ENCODE measurements at places on chromosomes 3 and 15.

- no peak for DNase-seq
These were observed 10.5 kb downstream of the BNIP2 start for GRCh38 chr15:59678620-59679019.

DNA sequence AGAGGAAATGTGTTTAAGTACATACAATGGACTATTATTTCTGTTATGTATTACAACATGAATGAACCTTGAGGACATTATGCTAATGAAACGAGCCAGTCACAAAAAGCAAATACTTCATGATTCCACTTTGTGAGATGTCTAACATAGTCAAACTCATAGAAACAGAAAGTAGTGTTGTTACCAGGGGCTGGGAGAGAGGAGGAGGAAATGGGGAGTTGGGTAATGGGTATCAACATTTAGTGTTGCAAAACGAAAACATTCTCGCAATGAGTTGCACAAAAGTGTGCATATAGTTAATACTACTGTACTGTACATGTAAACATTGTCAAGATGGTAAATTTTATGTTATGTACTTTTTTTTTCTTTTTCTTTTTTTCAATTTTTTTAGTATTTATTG is 194.3 kb downstream of the IL5RA start:
- DNase-seq: no peak

DNA sequence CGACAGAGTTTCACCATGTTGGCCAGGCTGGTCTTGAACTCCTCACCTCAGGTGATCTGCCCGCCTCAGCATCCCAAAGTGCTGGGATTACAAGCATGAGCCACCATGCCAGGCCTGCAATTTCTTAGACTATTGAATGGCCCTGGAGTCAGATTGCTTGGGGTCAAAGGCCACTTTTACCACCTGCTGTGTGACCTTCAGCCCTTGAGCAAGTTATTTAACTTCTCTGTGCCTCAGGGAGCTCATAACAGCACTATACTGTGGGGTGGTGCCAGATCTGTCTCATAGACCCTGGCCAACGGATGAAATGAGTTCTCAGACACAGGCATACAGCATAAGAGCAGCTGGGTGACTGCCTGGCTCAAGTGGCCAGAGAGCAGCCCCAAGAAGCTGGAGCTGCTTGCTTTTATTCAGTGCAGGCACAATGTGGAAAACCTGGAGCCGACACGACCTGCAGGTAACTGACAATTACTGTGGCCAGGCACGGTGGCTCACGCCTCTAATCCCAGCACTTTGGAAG is 44.9 kb upstream of the FURIN start:
- no peak for DNase-seq

DNA sequence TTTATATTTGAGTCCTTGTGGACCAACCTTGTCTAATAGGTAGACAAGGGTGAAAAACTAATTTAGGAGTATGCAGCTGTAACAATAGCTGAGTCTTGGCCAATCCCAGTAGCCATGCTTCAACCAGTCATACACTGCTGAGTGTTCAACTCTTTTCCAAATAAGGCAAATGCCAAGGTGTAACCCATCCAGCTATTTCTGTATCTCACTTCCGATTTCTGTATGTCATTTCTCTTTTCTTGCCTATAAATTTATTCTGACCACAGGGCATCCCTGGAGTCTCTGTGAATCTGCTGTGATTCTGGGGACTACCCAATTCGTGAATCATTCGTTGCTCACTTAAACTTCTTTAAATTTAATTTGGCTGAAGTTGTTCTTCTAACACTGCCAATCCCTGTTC is 93.2 kb downstream of the MAGI1 start:
- no peak for DNase-seq

DNA sequence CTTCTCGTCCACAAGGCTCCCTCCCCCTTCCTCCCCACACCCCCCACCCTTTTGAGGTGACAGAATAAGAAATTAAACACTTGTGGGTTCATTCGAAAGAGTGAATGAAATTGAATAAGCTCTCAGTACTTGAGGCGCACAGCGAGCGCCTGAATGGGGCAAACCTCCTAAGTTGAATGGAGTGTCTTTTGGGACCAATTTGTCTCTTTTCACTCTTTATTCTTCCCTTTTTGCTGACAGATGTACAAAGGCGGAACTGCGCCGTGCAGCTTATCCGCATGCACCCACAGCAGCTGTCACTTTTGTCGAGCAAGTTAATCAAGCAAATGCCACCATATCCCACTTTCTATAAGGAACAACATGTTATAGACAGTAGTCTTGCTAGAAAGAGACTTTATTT is 47.9 kb upstream of the FEZF2 start:
- DNase-seq: no peak

DNA sequence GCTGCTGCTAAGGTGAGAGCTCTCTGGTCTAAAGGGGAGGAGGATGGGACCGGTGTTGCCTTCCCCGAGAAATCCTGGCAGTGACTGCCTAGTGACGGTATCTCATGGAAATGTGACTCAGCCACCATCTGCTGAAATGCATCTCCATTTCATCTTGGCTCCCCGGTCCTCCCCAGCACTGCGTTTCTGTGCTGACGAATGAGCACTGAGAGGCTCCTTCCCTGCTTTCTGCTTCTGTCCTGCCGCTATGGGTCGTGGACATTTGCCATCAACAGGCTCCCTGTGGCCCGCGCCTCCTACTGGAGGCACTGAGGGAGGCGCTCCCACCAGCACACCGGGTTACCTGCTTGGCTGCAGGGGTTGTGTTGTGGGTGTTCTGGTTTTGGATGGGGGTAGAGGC is 13.5 kb upstream of the SEC13 start:
- peak; percentile 39 for DNase-seq

DNA sequence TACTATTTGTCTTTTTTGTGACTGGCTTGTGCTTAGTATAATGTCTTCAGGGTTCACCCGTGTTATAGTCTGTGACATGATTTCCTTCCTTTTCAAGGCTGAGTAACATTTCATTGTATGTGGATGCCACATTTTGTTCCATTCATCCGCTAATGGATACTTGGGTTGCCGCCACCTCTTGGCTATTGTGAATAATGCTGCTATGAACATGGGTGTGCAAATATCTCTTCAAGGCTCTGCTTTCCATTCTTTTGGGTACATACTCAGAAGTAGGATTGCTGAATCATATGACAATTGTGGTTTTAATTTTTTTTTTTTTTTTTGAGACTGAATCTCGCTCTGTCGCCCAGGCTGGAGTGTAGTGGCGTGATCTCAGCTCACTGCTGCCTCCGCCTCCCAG is 15.4 kb downstream of the CRTC3 start:
- no peak for DNase-seq

DNA sequence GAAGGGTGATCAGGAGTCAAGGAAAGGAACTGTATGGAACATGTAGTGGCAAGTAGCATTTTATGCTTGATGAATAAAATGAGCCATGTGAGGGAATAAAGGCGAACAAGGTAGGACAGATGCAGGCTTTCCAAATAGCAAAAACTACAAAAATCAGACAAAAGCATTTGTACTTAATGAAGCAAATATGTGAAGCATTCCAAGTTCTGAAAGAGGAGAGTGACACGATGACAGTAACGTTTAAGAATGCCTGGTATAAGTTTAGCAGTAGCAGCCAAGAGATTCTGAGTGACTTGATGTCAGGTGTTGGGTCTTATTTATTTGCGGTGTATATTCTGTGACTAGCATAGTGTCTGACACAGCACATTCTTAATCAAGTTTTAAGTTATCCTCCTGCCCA is 408.2 kb upstream of the RASGRP1 start:
- DNase-seq: peak; percentile 11

DNA sequence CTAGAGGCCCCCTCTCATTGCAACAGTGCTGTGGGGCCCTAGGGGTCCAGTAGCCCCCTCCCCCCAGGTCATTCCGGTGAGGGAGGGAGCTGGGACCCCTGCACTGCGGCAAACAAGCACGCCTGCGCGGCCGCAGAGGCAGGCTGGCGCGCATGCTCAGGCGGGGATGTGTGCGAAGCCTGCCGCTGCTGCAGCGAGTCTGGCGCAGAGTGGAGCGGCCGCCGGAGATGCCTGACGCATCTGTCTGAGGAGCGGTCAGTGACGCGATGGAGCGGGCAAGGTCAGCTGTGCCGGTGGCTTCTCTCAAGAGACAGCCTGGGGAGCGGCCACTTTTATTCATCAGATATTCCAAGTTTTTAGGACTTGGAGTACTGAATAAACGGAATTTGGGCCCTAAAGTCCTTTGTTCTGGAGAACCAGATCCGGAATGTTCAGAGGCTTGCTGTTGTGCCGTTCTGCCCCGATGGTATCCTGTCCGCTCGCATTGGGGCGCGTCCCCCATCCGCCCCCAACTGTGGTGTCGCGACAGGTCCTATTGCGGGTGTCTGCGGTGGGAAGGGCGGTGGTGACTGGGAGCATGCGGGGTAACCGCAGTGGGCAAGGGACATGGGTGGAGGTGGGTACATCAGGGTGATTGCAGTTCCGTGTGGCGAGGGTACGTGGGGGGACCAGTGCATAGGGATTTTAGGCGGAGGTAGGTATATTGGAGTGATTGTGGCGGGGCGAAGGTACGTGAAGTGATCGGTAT is at the start of the genes SNRPN and SNURF:
SNRPN (plus strand) TSS at position 205 of the 748 bp plus-strand sequence. CDS start 19,467 bp downstream, outside the sequence.
SNURF (plus strand) TSS at position 205 of the 748 bp plus-strand sequence; CDS start at position 267, 62 bp downstream.
- DNase-seq: peak; percentile 75

DNA sequence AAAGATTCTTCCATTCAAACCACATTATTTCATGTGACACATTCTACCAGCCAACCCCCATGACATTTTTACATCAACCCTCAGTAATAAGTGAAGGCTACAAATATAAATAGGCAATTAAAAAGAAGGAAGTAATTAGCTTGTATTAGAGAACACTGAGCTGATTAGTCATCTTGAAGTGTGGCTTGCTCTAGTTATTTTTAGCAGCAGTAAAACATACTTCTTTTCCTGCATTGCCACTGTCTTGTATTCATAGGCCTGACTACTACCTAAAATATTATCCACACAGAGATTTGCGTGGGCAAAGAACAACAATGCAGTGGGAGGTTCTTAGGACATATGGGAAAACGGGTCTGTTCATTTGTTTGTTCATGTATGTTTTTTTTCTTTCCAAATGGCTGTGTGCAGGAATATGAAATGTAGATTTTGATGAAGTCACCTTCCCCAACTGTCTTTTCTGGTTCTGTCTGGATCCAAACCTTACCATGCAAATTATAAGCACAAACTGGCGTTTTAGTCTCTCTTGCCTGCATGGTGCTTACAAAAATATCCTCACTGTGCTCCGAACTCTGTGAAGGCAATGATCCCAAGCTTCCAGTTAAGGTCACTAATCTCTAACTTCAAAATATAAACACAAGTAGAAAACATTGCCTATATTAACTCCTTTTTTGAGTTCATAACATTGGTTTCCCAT is 31.5 kb upstream of the TM4SF4 start:
- DNase-seq: peak; percentile 85

GRCh38 chr15:45326741-45327140 is 51.6 kb downstream of the GATM start:
- DNase-seq: no peak

GRCh38 chr3:179045719-179046402 is 25.7 kb downstream of the ZMAT3 start:
- no peak for DNase-seq

DNA sequence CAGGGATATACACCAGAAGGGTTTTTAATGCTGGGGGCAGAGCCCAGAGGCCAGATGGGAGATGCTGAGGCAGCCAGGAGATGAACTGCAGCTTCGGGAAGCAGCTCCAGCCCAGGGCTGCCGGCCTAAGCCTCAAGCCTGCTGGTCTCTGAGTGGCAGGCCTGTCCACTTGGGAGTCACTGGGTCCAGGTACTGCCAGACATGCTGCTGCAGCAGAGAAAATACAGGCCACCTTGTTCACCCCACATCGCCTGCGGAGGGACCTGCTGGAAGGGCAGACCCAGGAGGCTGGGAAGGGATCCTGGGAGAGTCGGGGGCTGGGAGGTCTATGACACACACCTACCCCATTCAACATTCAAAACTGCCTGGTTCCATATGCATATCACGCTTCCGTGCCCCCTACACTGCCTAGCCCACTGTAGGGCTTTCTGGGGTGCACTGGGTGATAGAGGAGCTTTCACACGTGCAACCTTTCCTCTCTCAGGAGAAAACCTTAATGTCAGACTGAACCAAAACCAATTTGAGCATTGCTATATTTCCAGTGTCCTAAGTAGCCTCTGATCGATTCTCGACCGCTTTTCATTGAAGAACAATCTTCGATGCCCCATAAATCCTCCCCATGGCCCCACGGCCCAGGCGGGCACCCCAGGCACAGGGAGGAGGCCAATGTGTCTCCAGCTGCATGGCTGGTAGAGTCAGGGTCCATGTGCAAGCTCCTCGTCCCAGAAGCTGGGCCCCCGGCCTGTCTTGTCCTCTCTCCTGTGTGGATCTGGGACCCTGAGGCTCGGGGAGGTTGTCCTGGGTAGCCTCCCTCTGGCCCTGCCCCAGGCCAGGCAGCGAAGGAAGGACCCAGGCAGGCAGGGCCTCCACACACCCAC is 147.4 kb downstream of the ATP10A start:
- DNase-seq: no peak

- no peak for DNase-seq
These were observed 563 bp downstream of the PXYLP1 start for GRCh38 chr3:141231952-141232823.

DNA sequence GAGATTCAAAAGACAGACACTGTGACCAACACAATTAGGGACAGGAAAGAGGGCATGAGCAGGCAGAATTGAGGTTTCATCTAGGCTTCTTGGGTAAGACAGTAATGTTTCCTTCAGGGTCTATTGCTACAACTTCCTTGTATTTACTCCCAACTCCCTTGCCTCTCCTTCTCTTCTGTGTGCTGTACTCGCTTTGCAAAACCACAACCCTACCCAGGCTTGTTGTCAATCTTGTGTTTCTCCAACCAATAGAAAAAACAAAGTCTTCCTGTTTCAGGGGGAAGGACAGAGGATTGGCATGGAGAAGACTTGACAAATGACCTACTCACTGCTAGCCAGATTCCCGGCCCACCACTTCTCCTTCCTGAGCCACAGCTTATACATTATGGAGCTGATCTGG is 36.3 kb upstream of the MASP1 start:
- DNase-seq: no peak

DNA sequence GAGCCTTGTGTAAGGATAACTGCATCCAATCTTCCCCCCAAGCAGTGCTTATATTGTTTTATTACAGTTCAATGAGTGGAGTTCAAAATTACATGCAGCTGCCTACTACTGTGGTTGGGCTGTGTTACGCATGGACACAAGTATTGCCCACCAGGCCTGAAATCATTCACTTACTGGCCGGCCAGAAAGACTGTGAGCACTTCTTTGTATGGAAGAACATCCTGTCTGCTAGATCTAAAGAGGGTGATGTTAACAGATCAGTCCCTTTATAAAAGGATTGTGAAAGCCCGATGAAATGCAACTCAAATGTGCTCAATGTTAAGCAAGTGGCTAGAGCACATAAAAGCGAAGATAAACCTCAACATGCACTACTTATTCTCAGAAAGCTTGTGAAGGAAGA is 132.5 kb downstream of the FOXP1 start:
- no peak for DNase-seq

- no peak for DNase-seq
These were observed 198.9 kb upstream of the TOPAZ1 start for GRCh38 chr3:44042772-44043171.

- DNase-seq: no peak
These were observed 1.1 kb downstream of the RAB6B start for GRCh38 chr3:133894353-133895207.

Data from brain microvascular endothelial cell (primary cell).